ENCODE measurements at places on chromosomes 3 and 15.

- no peak for DNase-seq
Observed at GRCh38 chr15:80733460-80733859, 38.4 kb downstream of the ABHD17C start.

- no peak for DNase-seq
Observed at GRCh38 chr15:37019479-37020433, 80.6 kb downstream of the MEIS2 start.

- no peak for DNase-seq
Observed at GRCh38 chr15:87826119-87826747, 430.3 kb downstream of the NTRK3 start.

GRCh38 chr3:141383555-141384129, 15.3 kb downstream of the ZBTB38 start:
- peak; percentile 22 for DNase-seq

DNA sequence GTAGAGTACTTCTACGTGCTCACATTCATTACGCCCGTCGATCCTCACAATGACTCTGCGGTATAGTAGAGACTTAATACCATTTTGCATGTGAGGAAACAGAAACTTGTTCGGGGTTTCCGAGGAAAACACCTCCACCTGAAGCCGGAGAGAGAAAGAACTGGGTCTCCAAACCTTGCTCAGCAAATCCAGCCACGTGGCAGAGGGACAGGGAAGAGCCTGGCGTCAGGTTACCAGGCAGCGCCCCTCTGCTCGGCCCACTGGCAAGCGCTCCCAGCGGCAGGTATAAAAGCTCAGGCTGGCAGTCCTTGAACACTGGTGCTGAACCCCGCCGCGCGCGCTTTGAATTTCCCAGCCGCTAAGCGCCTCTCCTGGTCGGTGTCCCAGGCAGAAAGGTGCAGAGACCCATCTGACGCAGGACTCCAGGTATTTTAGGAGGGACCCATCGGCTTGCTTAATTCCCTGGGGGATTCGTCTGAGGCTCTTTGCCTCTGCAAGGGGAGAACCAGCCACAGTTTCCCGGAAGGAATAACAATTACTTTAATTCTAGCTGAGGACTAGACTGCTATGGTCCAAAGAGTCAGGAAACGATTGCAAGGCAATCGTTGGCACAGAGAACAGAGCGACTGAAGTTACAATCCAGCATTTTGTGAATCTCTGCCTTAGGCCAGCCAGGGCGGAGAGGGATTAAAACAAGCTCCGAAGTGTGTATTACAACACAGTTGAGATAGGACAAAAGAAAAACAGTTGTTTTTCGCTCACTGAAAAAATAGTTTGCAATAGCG, at the start of gene C2CD4A:
C2CD4A (plus strand) TSS at position 315 of the 785 bp plus-strand sequence. CDS start 637 bp downstream, outside the sequence.
- DNase-seq = no peak

GRCh38 chr3:127134466-127134865, 58.5 kb upstream of the PRR23E start:
- DNase-seq = no peak

DNA sequence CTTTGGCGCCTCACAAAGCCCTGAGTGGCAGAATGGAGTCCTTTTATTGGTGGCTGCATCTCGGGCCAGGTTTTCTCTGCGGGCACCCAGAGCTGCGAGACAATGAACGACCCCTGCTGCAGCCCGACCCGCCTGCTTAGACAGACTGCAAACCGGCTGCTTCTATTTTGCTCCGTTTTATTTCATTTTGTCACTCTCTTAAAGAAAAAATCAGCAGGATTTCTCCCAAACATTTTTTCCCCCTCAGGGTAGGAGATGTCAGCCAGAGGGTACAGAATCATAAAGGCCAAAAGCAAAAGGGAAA, 64.8 kb downstream of the OXNAD1 start:
- no peak for DNase-seq

- no peak for DNase-seq
Observed at GRCh38 chr3:35857004-35857403, 217.7 kb downstream of the ARPP21 start.

DNA sequence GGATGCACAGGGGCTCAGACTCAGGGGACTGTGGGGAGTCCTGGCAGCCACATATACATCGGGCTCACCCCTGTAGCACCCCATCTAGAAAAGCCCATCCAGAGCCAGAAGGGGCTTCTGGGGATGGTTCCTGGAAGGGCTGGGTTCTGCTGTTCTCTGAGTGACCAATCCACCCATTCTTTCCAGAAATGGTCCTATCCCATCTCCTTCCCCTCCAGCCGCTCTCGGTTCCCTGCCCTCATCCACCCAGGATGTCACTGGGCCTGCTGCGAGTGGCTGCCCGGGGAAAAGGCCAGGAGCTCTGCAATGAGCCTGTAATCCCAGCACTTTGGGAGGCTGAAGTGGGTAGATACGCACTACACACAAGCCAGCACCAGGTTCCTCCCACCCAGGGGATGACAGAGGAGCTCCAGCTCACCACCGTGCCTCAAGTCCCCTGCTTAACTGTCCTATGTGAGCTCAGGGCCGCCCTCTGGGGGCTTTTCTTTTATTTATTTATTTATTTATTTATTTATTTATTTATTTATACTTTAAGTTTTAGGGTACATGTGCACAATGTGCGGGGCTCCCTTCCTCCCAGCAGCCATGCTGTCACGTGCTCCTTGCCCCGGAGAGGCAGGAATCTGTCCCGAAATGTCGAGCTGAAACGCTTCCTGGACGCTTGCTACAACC, 13.6 kb upstream of the CSK start:
- no peak for DNase-seq

DNA sequence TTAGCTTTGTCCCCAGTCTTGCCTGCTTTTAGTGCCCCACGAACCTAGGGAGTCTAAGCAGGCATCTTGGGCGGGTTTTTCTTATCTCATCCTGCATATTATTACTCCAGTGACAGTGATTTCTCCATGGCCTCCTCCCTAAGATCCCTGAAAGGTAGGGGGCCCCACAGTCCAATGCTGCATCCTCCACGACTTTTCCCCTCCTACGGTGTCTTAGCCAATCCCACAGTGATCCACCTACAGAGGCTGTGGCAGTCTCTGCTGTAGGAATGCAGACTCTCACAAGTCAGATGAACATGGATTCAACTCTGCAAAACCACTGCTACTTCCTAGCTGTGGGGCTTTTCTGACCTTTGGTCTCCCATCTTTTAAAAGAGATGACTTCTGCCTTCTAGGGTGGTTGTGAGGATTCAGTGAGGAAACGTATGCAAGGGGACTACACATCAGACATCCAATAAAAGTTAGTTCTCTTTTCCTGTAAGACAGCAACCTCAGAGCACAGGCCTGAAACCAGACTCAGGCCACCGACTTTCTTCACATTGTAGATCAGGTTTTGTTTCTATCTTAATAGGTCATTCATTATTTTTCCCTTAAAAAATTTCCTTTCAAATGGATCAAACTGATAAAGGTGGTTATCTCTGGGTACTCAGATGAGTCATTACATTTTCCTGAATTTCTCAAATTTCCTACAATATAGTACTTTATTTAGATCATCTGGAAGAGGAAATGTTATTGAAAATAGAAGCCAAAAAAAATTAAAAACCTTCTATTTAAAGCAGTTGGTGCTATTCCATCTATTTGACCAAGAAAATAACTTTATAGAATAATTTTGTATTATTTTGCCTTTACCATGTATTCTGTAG, 23.2 kb downstream of the ILDR1 start:
- DNase-seq = no peak

DNA sequence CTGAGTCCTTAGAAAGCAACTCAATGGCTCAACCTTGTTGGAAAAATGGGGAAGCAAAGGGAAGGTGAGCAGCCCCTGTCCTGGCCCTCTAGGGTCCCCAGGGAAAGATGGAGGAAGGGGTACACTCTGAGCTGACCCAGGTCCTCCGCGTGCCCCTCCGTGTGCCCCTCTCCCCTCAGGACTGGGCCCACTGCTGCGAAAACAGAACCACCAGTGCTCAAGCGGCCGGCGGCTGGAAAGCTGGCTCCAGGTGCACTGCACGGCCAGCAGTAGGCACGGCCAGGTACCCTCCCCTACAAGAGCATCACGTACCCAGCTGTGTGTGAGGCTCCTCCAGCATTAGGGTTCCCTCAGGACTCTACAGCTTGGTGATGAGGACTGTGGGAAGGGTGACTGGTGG, 26.3 kb downstream of the RAB43 start:
- DNase-seq = no peak

DNA sequence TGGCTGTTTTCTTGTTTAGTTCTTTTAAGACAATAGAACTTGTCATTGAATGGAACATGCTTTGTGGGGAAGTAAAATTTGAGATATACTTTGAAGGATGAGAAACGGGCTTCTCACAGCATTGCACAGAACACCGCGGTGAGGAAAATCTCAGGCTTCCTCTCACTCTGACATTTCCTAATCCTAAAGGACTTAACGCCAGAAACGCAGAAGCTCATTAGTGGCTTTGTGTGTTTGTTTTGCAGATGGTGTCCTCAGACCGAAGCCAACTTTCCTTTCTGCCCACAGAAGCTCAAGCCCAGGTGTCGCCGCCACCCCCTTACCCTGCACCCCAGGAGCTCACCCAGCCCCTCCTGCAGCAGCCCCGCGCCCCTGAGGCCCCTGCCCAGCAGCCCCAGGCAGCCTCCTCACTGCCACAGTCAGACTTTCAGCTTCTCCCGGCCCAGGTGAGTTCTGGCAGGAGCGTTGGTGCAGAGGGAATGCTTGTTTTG, 78.9 kb upstream of the BLM start:
- DNase-seq = no peak

DNA sequence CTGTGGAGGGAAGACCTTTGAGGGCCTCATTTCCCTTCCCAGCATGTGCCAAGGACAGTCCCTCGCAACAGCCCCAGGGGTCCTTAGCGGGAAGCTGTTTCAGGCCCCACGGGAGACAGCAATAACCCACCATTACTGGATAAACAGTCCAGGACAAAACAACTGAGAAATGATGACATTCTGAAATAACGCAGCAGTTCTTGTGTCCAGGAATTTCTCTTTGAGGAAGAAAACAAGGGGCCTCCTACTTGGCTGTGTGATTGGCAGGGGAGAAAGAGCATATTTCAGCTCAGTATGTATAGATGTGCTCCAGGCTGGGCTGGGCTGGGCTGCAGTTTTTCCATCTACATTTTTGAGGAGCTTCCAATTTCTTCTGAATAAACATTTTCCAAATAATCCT, 82.2 kb upstream of the THBS1 start:
- DNase-seq = no peak

Data from C1 segment of cervical spinal cord (tissue), 14 donors.